BJ (cell line): ENCODE measurements at places on chromosomes 16 and 17.

GRCh38 chr16:48531011-48531962 lies 78.7 kb downstream of the N4BP1 start:
- DNase-seq = no peak

DNA sequence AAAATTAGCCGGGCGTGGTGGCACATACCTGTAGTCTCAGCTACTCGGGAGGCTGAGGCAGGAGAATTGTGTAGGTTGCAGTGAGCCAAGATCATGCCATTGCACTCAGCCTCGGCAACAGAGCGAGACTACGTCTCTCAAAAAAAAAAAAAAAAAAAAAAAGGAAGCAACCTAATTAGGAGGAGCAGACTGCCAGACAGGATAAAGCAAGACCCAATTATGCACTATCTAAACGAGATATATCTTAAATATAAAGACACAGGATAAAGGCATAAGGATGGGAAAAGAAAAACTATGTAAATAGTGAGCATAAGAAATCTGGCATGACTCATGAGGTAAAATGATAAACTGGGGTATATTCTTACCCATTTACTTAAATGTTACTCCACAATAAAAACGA lies 4.9 kb downstream of the TXNDC11 start:
- no peak for DNase-seq

DNA sequence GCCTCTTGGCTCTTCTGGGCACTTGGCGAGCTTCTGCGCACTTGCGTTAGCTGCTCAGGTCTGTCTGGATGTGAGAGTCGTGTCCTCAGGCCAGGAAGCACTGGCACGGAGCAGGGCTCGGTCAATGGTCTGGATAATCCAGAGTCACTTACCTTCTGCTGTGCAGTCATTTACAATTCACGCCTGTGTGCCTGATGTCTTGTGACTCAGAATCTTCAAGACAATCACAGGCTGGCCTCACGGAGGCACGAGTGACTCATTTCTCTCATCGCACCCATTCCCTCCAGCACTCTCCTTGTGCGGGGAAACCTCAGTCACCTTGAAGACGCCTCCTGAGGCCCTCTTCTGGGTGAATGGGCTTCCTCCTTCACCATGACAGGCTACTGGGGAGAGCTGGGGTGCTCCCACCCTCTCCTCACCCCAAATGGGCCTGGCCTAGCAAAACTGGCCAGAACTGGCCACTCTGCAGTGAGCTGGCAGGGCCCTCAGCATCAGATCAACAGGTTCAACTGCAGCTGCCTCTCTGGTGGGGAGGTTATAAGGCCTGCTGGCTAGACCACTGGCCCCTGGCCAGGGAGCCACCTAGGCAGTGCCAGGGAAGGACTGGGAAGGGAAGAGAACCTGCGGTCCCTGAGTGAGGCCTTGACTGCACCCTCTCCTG lies 1.9 kb upstream of the CAPN15 start:
- peak; percentile 60 for DNase-seq

DNA sequence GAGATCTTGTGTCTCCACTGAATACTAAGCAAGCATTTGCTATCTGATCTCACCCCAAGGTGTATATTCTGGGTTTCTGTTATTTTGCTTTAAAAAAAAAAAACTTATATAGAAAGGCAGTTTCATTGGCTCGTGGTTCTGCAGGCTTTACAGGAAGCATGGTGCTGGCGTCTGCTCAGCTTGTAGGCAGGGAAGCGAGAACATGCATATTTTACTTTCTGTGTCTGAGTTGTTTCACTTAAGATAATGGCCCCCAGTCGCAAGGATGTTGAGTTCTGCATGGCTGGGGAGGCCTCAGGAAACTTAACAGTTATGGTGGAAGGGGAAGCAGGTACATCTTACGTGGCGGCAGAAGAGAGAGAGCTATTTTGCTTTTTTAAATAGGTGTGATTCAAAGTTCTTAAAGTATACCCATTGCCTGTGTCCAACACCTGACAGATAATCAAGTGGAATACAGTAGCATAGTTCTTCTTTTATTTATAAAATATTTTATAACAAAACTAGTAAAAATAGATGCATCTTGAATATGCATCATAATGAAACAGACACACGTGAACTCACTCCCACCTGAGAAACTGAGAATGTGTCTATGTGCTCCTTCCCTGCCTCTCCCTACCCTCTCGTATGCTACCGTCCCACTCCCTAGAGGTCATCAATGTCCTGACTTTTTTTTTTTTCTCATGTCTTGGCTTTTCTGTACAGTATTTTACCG lies 15.4 kb upstream of the ARHGAP17 start:
- DNase-seq = no peak

DNA sequence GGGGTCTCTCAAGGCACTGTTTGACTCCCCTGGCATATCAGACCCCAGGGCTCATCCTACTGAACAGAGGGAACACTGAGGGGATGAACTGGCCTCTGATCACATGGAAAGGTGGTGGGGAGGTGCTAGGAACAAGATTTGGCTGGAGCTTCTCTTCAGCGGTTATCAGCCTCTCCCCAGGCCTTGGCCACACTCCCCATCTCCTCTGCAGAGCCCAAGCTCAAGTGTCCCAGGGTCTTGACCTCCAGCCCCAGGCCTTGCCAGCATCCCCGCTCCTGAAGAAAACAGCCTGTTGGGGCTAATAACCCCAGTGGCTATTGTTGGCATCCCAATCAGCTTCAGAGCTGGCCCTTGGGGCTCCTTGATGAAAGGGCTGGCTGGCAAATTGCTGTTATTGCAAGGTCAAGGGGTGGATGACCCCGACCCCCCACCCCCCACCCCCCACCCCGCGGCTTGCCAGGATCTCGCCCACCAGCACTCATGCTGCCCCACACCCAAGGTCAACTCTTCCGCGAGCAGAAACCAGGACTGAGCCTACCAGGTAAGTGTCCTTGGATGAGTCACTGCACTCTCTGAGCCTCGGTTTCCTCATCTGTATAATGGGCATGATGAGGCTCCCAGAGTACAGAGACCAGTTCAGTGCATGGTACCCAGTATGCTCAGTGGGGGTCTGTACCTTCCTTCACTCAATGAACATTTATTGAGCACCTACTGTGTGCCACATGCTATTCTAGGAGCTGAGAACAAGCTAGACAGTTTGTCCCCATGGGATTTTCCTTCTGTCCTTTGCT lies 18.8 kb upstream of the FAM83G start:
- no peak for DNase-seq

- no peak for DNase-seq
Observed at GRCh38 chr16:54120846-54121480, 165.6 kb downstream of the IRX3 start.

DNA sequence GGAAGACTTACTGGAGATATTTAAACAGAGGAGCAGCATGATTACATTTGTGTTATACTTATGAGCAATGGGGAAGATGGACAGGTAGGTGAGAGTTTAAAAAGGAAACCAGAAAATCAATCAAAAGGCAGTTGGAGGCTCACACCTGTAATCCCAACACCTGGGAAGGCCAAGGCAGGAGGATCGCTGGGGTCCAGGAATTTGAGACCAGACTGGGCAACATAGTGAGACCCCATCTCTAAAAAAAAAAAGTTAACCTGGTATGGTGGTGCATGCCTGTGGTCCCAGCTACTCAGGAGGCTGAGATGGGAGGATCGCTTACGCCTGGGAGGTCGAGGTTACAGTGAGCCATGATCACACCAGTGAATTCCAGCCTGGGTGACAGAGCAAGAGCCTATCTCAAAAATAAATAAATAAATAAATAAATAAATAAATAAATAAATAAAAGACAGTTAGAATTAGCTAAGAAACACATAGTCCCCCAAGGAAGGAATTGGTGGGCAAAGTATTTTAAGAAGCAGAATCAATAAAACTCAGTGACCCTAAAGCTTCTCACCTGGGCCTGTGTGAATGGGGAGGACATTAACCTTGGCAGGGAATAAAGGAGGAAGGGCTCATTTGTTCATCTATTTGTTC lies 32.3 kb upstream of the TOB1 start:
- DNase-seq = no peak

DNA sequence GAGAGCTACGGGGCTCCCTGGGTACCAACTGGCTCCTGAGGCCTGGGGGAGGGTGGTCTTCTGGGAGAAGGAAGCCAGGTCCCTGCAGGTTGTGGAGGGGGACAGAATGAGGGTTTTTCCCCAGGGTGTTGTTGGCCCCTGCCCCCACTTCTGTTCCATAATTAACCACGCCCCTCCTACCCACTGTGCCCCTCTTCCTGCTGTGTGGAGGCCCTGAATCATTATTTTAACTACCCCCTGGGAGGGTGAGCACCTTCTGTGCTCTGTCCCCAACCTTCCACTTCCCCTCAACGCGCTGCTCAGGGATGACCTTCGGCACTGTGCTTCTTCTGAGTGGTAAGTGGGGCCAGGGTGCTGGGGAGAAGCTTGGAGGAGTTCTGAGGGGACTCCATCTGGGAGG lies at the start of gene ITGAD:
TSS of gene ITGAD (plus strand) at position 280 of the 400 bp plus-strand sequence. CDS start at position 306, 26 bp downstream.
- DNase-seq = no peak

- DNase-seq = no peak
Observed at GRCh38 chr16:67013233-67013822, 15.6 kb upstream of the CBFB start.

GRCh38 chr16:55842369-55843104 lies 9.6 kb upstream of the CES1 start:
- no peak for DNase-seq

- DNase-seq = no peak
Observed at GRCh38 chr16:54194334-54194743, 92.2 kb downstream of the IRX3 start.

DNA sequence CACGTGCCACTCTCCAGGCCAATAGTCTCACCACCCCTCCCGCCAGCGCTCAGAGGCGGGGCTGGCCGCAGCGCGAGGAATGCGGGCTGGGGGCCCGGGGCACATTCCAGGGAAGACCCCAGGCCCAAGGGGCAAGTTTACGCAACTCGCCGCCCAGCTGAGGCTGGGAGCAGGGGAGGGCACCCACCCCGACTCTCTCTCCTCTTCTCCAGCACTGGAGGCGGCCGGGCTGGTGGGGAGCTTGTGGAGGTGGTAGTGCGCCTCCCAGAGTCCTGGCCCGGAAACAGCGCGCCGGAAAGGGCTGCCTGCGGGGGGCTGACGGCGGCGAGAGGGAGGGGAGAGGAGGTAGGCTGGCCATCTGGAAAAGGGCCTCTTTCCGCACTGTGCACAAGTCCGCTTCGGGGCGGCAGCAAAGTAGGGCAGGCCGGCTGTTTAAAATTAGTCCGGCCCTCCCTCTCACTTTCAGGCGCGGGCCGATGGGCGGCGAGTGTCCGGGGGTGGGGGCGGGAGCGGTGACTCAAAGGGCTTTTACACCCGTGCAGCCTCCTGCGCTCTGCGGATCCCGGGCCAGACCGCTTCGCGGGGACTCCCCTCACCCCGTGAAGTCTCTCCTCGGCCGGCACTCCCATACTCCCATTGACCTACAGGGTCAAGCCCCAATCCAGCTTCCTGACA lies 1.1 kb downstream of the FHOD1 start:
- DNase-seq = peak; percentile 50

GRCh38 chr16:89918453-89919347 lies at the start of gene MC1R:
Gene MC1R, plus strand, starts transcription at chr16:89918862. Its CDS starts 397 bp downstream, at chr16:89919259.
- no peak for DNase-seq

DNA sequence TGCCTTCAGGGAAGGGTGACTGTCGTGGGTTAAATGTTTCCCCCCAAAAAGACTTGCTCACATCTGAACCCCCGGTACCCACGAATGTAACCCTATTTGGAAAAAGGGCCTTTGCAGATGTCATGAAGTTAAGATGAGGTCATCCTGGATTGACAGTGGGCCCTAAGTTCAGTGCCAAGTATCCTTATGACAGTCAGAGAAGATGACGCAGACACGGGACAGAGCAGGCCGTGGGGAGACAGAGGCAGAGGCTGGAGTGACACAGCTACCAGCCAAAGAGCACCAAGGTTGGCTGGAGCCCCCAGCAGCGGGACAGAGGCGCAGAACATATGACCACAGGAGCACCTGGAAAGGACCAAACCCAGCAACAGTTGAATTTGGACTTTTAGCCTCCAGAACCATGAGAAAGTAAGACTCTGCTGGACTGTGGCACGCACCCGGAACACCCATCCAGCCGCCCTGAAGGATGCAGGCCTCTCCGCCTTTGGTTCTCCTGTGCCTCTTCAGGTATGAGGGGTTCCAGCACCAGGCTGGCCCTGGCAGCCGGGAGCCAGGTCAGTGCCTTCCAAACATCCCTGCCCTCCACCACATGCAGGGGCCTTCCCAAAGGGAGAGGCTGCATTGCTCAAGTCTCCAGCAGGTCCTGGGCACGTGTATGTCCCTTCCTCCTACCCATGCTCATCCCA lies 104.0 kb downstream of the FOXL1 start:
- DNase-seq = no peak

DNA sequence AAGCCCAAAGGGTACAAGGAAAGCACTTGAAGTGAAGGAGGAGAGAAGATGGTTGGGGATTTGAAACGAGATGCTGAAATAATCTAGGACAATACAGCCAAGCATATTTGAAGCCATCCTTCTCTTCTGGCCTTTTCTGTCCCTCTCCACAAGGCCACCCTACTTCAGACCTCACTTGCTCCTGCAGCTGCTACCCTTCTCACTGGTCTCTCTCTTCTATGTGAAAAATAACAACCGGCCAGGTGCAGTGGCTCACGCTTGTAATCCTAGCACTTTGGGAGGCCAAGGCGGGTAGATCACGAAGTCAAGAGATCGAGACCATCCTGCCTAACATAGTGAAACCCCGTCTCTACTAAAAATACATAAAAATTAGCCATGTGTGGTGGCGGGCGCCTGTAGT lies 33.2 kb upstream of the HAPSTR1 start:
- DNase-seq = no peak

DNA sequence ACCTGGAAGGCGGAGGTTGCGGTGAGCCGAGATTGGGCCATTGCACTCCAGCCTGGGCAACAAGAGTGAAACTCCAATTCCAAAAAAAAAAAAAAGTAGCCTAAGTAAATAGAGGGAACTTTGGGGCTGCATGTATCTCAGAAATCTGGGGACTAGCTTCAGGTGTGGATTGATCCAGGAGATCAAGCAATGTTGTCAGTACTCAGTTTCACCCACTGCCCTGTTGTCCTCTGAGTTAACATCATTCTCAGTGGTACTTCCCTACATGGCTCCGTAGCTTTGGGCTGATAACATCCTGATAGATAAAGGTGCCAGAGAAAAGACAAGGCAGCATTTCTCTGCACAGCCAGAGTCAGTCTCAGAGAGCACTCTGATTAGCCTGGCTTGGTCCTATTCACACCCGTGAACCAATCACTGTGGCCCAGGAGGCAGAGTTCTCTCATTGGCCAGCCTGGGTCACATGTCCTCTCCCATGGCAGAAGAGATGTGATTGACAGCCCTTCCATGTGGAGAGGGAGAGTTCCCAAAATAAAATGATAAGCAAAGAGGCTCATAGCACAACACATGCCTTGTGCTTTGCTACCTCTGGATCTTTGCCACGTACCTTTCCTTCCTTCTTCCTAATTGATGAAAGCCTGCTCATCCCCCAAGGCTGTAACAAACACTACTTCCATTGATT lies 99.6 kb downstream of the ABCC1 start:
- DNase-seq = no peak
